Left lobe of liver (tissue), 2 donors: ENCODE measurements at places on chromosomes 1 and 21.

GRCh38 chr1:81600363-81600762 is 200.4 kb upstream of the ADGRL2 start:
- no peak for DNase-seq

DNA sequence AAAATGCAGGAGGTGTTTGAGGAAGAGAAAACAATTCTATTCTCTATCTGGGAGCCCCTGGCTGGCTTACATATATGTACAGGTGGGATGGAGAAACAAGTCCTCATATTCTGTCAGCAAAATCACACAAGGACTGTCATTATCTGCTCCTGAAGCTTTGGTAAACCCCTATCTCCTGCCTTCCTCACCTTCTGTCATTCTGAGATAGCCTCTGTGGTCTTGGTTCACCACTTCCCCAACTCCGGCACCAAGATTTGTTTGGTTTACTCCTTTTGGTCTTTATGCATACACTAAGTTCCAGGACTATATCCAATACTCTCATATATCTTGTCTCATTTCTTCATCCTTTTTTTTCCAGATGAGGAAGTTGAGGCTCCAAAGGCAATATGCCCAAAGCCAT is 551.1 kb downstream of the PLPP3 start:
- DNase-seq = no peak

GRCh38 chr1:83011265-83011664 is 987.7 kb downstream of the TTLL7 start:
- no peak for DNase-seq

- no peak for DNase-seq
These were observed 5.4 kb upstream of the LRRC40 start for GRCh38 chr1:70210820-70211219.

- no peak for DNase-seq
These were observed 178.0 kb downstream of the ZNF281 start for GRCh38 chr1:200231787-200232231.

DNA sequence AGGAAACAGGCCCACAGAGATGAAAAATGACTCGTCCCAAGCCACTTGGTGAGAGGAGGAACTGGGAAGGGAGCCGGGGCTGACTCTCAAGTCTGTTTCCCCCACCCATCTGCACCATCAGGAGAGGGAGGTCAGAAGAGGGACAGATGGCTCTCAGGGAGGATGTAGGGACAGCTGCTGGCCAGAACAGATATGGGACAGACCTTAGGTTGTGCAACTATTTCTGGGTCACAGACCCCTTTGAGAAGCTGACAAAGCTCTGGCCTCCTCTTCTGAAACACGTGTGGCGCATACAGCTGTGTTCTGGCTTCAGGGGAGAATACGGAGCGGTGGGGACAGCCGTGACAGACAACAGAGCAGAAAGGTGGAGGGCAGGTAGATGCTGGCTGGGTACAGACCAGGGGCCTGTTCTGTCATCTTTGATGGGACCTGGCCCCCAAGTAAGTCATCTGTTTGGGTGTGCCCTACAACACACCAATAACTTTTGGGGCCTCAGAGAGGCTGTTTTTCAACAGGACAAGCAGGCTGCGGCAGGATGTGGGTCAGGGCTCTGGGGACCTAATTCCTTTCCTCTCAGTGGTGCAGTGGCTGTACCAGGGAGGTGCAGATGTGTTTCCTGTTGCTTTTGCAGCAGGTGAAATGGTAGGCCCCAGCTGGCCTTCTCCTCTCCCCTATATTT is 7.3 kb downstream of the SH3BGRL3 start:
- no peak for DNase-seq

DNA sequence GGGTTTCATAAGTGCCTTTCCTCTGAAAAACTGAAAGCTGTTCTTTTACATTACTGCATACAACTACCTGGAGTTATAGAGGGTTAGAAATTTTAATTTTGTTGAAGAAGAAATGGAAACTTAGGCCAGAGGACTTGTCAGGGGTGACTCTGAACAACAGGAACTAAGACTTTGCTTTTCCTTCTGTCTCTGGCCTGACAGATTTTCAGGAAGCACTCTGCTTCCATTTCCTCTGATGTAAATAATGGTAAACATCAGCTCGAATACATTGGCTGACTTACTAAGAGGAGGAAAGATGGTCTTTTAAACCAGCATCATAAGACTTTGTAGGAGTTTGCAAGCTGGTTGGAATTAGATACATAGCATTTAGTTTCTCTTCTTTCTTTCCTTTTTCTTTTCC is 27.1 kb upstream of the PLEKHM2 start:
- no peak for DNase-seq

- no peak for DNase-seq
These were observed 21.5 kb downstream of the RCAN1 start for GRCh38 chr21:34593423-34593822.

- DNase-seq = no peak
These were observed 48.6 kb upstream of the COL11A1 start for GRCh38 chr1:103156966-103157365.

DNA sequence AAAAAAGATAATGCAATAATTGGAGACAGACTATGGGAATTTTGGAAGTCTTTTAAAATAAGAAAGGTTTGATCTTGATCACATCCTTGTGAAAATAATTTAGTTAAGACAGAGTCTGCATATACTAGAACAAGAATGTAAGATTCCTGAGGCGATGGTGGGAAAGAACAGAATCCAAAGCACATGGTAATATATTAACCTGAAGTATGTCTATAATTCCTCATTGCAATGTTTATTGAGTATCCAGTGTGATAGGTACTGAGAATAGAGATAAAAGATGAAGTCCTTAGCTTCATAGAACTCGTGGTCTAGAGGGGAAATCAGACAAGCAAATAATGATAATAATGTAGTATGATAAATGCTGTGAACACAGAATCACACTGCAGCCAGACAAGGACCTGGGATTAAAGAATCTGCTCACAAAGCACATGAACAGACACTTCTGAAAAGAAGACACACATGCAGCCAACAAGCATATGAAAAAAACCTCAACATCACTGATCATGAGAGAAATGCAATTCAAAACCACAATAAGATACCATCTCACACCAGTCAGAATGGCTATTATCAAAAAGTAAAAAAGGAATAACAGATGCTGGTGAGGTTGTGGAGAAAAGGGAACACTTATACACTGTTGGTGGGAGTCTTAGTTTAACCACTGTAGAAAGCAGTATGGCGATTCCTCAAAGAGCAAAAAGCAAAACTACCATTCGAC is 6.9 kb upstream of the ANGPTL3 start:
- no peak for DNase-seq
